ENCODE measurements at places on chromosomes 7 and 10.

GRCh38 chr7:18896343-18896975 lies 221.0 kb downstream of the TWIST1 start:
- DNase-seq: no peak

GRCh38 chr10:128122931-128123330 lies 3.3 kb downstream of the MKI67 start:
- DNase-seq: no peak

DNA sequence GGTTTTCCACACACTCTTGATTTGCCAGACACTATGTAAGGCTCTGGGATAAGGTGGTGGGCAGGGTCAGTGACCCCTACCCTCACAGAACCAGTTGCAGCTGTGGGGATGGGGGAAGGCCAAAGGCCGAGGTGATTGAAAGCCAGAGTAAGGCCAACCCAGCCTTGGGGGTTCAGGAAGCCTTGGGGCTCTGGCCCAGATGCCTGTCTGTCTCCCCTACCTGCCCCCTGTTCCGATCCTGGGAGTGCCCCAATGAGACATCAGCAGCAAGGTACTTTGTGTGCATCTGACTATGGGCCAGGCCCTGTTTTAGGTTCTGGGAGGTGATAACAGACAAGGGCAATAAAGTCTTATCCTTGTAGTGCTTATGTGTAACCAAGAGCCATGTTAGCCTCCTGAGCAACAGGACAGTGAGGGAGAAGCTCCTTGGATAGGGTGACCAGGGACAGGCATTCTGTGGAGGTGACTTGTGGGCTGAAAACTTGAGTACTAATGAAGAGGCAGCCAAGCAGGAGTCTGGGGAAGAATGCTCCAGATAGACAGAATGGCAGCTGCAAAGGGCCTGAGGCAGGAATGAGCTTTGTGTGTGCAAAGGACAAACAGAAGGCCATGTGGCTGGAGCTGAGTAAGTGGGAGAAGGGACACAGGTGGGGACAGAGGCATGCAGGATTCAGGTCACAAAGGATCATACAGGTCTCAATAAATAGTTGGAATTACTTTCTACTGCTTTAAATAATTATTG lies 35.4 kb downstream of the TSPAN14 start:
- DNase-seq: no peak

DNA sequence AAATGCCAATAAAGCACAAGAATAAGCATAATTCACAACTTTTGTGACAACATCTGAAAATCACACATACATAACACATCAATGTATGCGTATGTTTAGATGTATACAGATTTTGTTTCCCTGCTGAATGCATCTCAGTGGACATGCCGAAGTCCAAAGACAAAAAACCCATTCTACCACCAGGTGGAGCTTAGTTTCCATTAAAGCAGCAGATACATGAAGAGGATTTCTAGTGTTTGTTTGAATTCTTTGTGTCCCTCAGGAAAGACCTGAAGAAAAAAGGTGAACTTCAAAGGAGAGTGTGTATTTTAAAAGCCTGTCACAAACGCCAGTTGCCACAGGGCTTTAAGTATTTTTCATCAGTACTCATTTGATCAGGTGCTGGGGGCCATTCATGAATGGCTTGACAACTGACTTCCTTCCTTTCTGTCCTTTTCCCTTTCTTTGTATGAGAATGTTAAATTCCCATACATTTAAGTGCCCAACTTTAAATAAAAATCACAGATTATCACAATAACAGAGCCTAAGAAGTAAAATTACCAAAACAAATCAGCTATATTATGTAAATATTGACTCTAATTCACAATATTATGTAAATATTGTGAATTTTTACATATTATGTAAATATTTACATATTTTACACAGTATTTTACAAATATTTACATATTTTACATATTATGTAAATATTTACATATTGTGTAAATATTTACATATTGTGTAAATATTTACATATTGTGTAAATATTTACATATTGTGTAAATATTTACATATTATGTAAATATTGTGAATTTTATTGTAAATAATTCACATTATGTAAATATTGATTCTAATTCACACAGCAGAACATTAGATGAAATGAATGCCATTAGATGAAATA lies 343.0 kb downstream of the CRPPA start:
- no peak for DNase-seq

- no peak for DNase-seq
Measured at GRCh38 chr7:121752706-121753105, 120.3 kb upstream of the PTPRZ1 start.

GRCh38 chr7:149564340-149565095 lies 66.9 kb upstream of the ZNF746 start:
- DNase-seq: no peak

Measured in BJ (cell line).